ENCODE measurements at places on chromosomes 12 and 14. TPM values are rescaled to one million over a fixed set of nuclear protein-coding genes. Genes with fewer than 3 reads are reported as not detected.

The KRT4 gene
- total RNA-seq: 2.7 TPM

The HCAR1 gene
- 0.02 TPM for total RNA-seq

The P2RX7 gene
- not detected for total RNA-seq

The LUM gene
- total RNA-seq: 0.49 TPM

The BHLHE41 gene
- total RNA-seq: 0.45 TPM

The RFX4 gene
- 0.08 TPM for total RNA-seq

The LRTM2 gene
- not detected for total RNA-seq

The LHX5 gene
- not detected for total RNA-seq

The TMEM132C gene
- not detected for total RNA-seq

The FCF1 gene
- total RNA-seq: 40.8 TPM

The VPS33A gene
- 18.5 TPM for total RNA-seq

The SLC35F4 gene
- total RNA-seq: not detected

The CLEC2D gene
- 0.48 TPM for total RNA-seq

The TAS2R13 gene
- total RNA-seq: not detected

The CLEC4A gene
- total RNA-seq: not detected

The PITPNM2 gene
- 14.9 TPM for total RNA-seq

The RPL10L gene
- total RNA-seq: not detected

The PRKD1 gene
- 2.4 TPM for total RNA-seq

The KRT7 gene
- total RNA-seq: 6,056 TPM

The LARP4 gene
- total RNA-seq: 48.9 TPM

The PLCZ1 gene
- total RNA-seq: not detected

The SLC7A7 gene
- total RNA-seq: 22.5 TPM

The PTPRO gene
- 0.05 TPM for total RNA-seq

The CISTR gene
- total RNA-seq: not detected

The NFE2 gene
- 0.03 TPM for total RNA-seq

The ACSS3 gene
- total RNA-seq: not detected

The DDHD1 gene
- 6.1 TPM for total RNA-seq

The MGP gene
- not detected for total RNA-seq

The CMA1 gene
- total RNA-seq: not detected

The B4GALNT1 gene
- 42.2 TPM for total RNA-seq

The EFS gene
- total RNA-seq: not detected

The WSCD2 gene
- total RNA-seq: not detected

The NAA25 gene
- total RNA-seq: 20.2 TPM

The LMNTD1 gene
- total RNA-seq: not detected

The SIX6 gene
- total RNA-seq: not detected

The CLEC7A gene
- not detected for total RNA-seq

The TBC1D30 gene
- 0.81 TPM for total RNA-seq

The SERPINA5 gene
- 0.11 TPM for total RNA-seq

The KRT83 gene
- 5.3 TPM for total RNA-seq

The AMN gene
- 0.46 TPM for total RNA-seq

The TRIM9 gene
- 12.2 TPM for total RNA-seq

The NPAS3 gene
- total RNA-seq: not detected

The SPTB gene
- 1.5 TPM for total RNA-seq

The PAWR gene
- 51.5 TPM for total RNA-seq

The CCDC177 gene
- 0.03 TPM for total RNA-seq

The DHRS2 gene
- total RNA-seq: 6.2 TPM

The TAS2R14 gene
- total RNA-seq: 0.44 TPM

The CNTN1 gene
- 51.1 TPM for total RNA-seq

The RHOJ gene
- not detected for total RNA-seq

The PTPRQ gene
- 0.02 TPM for total RNA-seq

The CEBPE gene
- total RNA-seq: not detected

The ANO2 gene
- 0.21 TPM for total RNA-seq

The ANKS1B gene
- total RNA-seq: 0.57 TPM

The EIF2S3B gene
- 0.36 TPM for total RNA-seq

The PTCSC3 gene
- total RNA-seq: not detected

The TMEM117 gene
- 1.9 TPM for total RNA-seq

The PTPN21 gene
- 9.0 TPM for total RNA-seq

All from A549 treated with AZD2906 at 1 μM for 4 hours (cell line).